HuH-7.5 (cell line): ENCODE measurements at places on chromosomes 5 and 9.

- no peak for DNase-seq
Measured at GRCh38 chr5:62473209-62473608, 60.6 kb downstream of the IPO11 start.

DNA sequence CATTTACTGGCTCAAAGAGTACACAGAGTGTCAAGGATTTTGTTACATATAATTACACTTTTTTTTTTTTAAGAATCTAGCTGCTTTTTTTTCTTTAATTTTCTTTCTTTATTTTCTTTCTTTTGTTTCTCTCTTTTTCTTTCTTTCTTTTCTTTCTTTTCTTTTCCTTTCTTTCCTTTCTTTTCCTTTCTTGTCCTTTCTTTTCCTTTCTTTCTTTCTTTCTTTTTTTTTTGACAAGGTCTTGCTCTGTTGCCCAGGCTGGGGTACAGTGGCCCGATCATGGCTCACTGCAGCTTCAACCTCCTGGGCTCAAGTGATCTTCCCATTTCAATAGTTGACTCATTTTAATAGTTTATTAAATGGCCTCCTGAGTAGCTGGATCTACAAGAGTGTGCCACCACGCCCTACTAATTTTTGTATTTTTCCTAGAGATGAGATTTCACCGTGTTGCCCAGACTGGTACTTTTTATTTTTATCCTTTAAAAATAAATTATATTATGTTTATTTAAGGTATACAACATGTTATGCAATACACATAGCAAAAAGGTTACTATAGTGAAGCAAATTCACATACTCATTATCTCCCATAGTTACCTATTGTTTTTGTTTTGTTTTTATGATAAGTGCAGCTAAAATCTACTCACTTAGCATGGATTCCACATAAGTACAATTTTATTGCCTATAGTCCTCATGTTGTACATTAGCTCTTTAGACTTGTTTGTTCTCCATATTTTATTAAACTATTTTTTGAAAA is 381.5 kb upstream of the KLF4 start:
- DNase-seq: no peak

- no peak for DNase-seq
Measured at GRCh38 chr9:128208946-128209669, 5.9 kb downstream of the DNM1 start.

GRCh38 chr9:2790466-2790865 is 53.4 kb downstream of the PUM3 start:
- DNase-seq: no peak

GRCh38 chr9:106075236-106075959 is 381.1 kb downstream of the TMEM38B start:
- no peak for DNase-seq

GRCh38 chr5:109125755-109126429 is 283.9 kb downstream of the PJA2 start:
- DNase-seq: no peak

GRCh38 chr5:35063414-35063813 is 15.7 kb upstream of the AGXT2 start:
- DNase-seq: no peak

GRCh38 chr5:78424665-78425064 is 64.2 kb downstream of the SCAMP1 start:
- DNase-seq: no peak
